ENCODE measurements at places on chromosomes 7 and 10. TPM values are rescaled to one million over a fixed set of nuclear protein-coding genes. Genes with fewer than 3 reads are reported as not detected.

Gene MALRD1
- total RNA-seq, result not detected

Gene LIPF
- total RNA-seq, result not detected

Gene ABHD11
- 7.2 TPM for total RNA-seq

Gene ZNF467
- 1.7 TPM for total RNA-seq

- DNase-seq, result no peak
Measured at GRCh38 chr7:73718438-73718881, 1.0 kb downstream of the STX1A start.

GRCh38 chr7:1149351-1149794, 10.6 kb downstream of the ZFAND2A start:
- DNase-seq, result no peak

- no peak for DNase-seq
Measured at GRCh38 chr10:63664341-63664885, 143.2 kb downstream of the REEP3 start.

DNA sequence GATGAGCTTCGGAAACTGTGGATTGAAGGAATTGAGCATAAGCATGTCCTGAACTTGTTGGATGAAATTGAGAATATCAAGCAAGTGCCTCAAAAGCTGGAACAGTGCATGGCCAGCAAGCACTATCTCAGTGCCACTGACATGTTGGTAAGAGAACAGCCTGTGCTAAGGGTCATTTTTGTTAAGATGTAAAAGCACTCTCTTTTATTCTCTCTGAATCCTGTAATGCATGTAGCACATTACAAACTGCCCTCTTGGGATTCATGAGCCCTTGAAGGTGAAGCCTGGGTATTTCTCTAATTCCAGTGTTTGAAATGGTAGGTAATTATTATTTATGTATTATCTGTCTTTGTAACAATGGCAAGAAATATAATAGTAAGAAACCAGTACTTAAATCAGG, 36.1 kb downstream of the EXOC4 start:
- no peak for DNase-seq

- no peak for DNase-seq
Measured at GRCh38 chr10:1117651-1118050, 61.5 kb downstream of the WDR37 start.

DNA sequence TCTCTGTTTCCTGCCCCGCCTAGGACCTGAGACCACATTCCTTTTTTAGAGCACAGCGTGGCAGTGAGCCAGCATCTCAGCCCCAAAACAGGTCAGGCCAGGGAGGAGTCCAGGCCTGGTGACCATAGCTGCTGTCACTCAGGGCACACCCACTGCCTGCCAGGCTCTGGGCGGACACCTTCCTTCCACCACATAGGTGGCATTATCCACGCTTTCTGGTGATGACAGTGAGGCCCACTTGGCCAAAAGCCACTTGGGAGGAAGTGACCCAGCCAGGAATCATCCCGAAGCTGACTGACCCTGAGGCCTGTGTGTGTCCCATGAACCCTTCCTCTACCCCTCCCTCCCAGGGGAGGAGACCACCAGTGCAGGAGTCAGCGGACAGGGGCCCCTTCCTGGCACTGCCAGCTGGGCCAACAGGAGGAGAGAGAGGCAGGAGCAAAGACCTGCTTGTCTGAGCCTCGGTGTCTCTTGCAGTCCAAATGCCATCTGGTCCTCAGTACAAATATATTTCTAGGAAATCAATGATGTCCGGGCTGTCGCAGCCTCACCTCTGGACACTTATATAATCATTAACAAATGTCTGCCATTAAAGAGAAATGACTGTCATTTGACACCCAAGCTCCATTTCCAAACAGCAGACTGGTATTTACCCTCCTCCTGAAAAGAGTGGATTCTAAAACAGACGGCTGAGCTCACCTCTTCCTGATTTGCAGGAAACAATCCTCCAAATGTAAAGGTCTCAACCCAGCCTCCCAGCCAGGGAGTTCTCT, 63.0 kb downstream of the ABRAXAS2 start:
- DNase-seq, result peak; percentile 60

DNA sequence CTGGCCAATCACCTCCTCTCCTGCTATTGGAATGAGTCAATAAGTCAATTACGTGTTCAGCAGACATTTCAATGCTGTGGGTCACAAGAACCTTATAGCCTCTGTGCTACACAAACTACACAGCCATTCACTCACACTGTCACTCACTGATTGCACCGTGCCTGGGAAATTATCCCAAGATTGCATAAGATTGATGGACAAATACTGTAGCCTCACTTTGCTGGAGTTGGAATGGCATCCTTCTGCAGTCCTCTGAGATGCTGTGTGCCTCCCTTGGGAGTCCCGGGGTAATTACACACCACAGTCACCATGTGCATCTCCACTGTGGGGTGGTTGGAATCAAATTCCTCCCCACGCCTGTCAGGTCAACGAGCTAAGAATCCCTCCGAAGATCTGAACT, 358.7 kb upstream of the MGMT start:
- no peak for DNase-seq

DNA sequence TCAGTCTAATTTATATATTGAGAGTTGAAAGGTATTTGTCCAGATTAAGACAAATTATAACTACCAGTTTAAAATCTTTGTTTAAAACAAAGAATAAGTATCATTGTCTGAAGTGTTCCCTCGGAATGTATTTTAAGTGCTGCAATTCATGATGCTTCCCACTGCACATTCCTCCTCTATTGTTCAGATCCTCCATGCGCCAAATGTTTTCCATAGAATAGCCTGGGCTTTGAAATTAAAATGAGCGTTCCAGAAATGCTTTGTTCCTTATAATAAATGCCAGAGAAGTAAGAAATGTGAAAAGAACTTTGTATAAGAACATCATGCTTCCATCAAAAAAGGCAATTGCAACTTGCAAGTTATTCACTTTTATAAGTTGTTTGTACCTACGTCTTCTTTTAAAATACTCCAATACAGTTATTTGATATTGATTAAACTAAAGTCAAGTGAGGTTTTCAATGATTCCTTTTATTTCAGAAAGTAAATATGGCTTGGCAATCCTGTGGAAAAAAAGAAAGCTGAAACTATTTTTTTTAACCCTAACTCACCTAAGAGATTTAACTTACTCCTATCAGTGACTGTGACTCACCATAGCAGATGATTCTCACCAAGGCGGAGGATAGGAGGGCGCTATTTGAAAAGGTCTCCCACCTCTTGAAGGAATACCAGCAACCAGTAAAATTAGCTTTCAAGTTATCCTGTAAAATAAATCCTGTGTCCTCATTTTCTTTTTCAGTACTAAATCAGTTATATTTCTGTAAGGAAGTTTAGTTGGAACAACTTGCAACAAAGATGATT, 85.8 kb downstream of the CTNNA3 start:
- DNase-seq, result no peak

DNA sequence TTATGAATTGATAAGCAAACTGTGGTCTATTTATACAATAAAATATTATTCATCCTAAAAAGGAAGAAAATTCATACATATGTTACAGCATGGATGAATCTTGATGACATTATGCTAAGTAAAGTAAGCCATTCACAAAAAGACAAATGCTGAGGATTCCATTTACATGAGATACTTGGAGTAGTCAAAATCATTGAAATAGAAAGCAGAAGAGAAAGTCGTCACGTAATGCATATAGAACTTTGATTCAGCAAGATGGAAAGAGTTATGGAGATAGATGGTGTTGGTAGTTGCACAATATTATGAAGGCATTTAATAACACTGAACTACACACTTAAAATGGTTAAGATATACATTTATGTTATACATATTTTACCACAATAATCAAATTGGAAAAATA, 309.7 kb upstream of the KLF6 start:
- DNase-seq, result no peak

GRCh38 chr7:34108165-34108564, 202.8 kb downstream of the BMPER start:
- peak; percentile 20 for DNase-seq

DNA sequence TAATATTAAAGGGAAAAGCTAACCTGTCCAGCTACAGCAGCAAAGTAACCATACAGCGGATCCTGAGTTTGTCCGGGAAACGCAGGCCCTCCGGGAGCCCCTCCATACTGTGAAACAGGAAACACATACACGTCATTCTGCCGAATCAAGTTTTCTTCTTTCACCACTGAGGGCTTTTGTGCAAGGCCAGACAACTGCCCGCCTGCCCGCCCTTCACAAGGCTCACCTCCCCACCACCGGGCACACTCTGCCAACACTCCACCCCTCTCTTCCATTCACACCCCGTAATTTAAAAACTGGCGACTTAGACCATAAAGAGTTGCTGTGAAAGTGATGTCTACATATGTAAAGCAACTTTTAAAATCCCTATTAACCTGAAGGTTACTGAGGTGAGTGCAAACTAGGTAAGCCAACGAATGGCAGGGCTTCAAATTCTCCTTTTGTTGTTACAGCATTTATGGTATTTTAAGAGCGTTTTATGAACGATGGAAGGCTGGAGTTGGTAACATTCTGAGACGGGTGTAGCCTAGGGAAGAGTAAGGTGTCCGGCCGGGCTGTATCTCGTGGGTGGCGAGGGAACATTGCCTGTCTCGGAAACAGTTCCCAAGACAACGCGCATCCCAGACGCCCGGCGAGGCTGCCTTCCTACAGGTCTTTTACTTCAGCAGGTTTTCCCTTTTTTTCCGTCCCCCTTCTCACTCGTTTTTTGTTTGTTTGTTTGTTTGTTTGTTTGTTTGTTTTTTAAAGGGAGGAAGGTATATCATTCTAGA, 817 bp downstream of the SRI start:
- DNase-seq, result peak; percentile 58

Data from psoas muscle (tissue), 8 donors.